ENCODE measurements at places on chromosomes 16 and 17.

- DNase-seq, result no peak
Measured at GRCh38 chr16:84950906-84951305, 60.4 kb downstream of the ZDHHC7 start.

- DNase-seq, result no peak
Measured at GRCh38 chr17:82092094-82092586, 5.9 kb downstream of the FASN start.

- DNase-seq, result no peak
Measured at GRCh38 chr16:14199624-14200023, 128.5 kb downstream of the MRTFB start.

DNA sequence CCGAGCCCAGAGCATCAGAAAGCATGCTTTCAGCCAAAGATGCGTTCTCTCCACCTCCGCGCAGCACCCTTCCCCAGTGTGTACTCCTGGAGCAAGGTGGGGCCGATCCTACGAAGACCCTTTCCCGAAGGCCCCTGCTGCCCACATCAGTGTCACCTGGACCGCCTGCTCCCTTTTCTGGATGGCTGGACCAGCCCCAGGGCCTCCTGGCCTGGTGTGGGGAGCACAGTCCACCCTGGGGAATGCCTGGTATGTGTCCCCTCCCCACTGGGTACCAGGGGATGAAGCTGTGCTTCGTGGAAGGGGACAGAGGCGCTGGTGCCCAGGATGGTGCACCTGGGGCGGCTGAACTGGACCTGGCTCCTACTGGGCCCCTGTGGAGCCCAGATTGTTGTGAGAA, 173.8 kb downstream of the SEC14L1 start:
- no peak for DNase-seq

GRCh38 chr17:73308017-73308823, 3.6 kb downstream of the CDC42EP4 start:
- DNase-seq, result no peak

GRCh38 chr17:1375615-1376014, 24.4 kb downstream of the YWHAE start:
- no peak for DNase-seq

GRCh38 chr17:70124723-70125122, 44.6 kb upstream of the KCNJ2 start:
- no peak for DNase-seq

GRCh38 chr17:83176623-83177583, 97.5 kb downstream of the METRNL start:
- no peak for DNase-seq

DNA sequence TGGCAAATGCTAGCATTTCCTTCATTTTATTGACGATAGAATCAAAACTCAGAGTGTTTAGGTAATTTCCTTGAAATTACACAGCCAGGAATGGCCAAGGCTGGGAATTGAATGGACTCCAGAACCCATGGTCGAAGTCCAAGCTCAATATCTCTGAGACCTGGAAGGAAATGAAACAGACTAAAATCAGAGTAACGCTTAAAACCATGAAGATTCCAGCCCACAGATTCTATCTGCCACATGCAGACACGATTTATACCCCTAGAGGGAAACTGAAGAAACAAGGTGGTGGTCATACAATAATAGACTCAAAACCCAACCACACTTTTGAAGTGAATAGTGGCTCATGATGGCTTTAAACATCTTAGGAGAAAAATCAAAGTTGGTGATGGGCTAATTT, 95.6 kb downstream of the PRKCA start:
- DNase-seq, result no peak

DNA sequence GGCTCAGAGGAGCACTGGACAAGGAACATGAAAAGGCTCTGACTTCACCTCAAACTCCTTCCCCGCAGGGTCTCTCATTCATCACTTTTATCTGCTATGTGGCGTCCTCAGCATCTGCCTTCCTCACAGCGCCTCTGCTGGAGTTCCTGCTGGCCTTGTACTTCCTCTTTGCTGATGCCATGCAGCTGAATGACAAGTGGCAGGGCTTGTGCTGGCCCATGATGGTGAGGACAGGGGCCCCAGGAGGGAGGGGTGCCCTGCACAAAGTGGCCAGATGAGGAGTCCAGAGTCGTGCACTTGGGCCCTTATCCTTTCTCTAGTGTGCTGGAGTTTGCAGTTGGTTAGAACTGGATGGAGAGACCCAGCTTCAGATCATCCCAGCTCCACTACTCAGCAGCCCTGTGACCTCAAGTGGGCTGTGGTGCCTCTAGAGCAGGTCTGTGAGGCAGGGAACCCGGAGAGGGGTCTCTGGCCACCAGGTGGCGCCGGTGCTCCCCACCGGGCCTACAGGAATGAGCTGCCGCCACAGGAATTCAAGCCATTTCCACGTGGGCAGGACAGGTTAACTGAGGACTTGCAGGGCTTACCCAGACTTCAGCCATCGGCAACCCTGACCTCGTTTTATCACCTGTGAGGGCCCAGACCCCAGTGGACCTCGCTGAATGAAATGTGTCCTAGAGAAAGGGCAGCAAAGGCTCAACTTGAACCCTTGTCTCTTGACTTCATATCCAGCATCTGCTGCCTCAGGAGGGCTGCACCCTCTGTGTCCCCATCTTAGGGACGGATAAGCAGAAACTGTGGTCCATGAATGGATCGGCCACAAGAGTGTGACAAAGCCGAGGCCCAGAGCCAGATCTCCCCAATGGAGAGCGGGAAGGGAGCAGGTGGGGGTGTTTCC, 4.0 kb downstream of the CMTM3 start:
- DNase-seq, result peak; percentile 70

DNA sequence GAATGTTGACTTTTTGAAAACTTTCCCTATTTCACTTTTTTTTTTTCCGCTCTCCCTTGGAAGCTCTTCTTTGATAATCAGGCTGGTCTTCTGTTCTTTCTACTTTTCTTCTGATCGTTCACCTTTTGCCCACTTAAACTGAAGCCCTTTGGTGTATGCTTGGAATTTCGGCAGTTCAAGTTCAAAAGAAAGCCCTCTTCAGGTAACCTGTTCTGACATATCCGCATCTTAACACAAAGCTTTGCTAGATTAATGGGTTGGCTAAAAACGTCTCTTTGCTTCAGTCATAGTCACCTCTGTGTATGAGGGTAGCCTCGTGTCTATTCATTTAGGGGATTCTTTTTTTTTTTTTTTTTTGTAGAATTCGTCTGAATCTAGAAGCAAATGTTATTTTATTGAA, 1115.8 kb upstream of the RBFOX1 start:
- no peak for DNase-seq

GRCh38 chr16:63695347-63695746, 1426.5 kb downstream of the CDH11 start:
- no peak for DNase-seq

GRCh38 chr16:87840271-87840978, 28.9 kb downstream of the SLC7A5 start:
- DNase-seq, result no peak

- no peak for DNase-seq
Measured at GRCh38 chr17:78723001-78723796, 58.9 kb downstream of the CYTH1 start.

- no peak for DNase-seq
Measured at GRCh38 chr17:13931800-13932460, 137.4 kb upstream of the COX10 start.

- no peak for DNase-seq
Measured at GRCh38 chr17:48528936-48529682, 1.7 kb downstream of the HOXB1 start.

- DNase-seq, result no peak
Measured at GRCh38 chr17:71793518-71793917, 327.3 kb upstream of the SOX9 start.

GRCh38 chr16:35749253-35750141, 2290.1 kb downstream of the TP53TG3F start:
- DNase-seq, result no peak

GRCh38 chr16:76777721-76778465, 413.1 kb upstream of the MON1B start:
- DNase-seq, result no peak

GRCh38 chr17:4898927-4899326, 409 bp upstream of the C17orf107 start:
- DNase-seq, result no peak

DNA sequence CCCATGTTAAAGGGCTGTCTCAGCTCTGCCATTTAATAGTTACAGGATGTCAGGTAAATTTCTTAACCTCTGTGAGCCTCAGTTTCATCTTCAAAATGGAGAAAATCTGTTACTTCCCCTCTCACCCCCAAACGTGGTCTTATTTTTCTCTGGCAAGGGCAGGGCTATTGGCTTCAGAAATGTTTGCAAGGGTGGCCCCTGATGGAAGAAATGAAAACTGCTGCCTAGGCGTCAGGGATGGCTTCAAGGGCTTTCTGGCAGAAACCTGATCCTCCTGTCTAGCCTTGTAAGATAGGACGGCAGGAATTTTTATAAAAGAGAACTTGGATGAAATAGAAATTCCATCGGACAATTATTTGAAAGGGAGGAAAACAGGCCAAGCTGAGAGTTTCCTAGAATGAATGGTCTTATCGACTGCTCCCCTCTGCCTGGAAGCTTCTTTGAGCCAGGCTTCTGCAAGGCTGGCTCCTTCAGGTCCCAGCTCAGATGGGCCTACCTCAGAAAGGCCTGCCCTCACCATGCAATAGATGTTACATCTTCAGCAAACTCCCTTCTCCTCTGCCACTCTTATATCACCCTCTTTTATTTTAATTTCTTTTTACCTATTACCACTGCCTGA, 43.0 kb upstream of the TANGO6 start:
- DNase-seq, result no peak

DNA sequence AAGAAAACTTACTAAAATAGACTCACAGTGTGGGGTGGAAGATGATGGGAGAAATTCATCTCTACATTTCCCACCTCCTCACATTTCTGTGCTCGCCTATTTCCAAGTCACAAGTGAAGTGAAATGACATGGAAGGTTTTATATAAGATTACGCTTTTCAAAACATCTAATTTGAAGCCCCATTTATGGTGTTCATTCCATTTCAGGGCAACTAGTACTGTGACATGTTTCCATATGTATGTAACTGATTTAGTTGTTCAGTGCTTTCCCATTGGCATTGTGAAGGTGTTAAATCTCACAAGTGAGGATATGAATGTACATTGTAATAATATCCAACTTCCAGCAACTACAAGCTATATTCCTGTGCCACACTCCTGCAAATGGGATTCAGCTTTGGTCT, 1174.8 kb downstream of the CDH11 start:
- no peak for DNase-seq

- no peak for DNase-seq
Measured at GRCh38 chr17:40356990-40357881, 7.3 kb downstream of the GJD3 start.

GRCh38 chr17:3503285-3503684, 27.5 kb downstream of the ASPA start:
- DNase-seq, result no peak

- no peak for DNase-seq
Measured at GRCh38 chr16:63856537-63856936, 1265.3 kb downstream of the CDH11 start.

DNA sequence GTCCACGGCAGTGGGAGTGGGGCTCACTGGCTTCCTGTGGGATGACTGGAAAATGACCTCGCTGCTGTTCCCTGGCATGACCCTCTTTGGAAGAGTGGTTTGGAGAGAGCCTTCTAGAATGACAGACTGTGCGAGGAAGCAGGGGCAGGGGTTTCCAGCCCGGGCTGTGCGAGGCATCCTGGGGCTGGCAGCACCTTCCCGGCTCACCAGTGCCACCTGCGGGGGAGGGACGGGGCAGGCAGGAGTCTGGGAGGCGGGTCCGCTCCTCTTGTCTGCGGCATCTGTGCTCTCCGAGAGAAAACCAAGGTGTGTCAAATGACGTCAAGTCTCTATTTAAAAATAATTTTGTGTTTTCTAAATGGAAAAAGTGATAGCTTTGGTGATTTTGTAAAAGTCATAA, 7.8 kb upstream of the RNF213 start:
- peak; percentile 65 for DNase-seq

GRCh38 chr17:43736389-43736788, 22.2 kb downstream of the SOST start:
- no peak for DNase-seq

GRCh38 chr16:64250866-64251265, 871.0 kb downstream of the CDH11 start:
- no peak for DNase-seq

DNA sequence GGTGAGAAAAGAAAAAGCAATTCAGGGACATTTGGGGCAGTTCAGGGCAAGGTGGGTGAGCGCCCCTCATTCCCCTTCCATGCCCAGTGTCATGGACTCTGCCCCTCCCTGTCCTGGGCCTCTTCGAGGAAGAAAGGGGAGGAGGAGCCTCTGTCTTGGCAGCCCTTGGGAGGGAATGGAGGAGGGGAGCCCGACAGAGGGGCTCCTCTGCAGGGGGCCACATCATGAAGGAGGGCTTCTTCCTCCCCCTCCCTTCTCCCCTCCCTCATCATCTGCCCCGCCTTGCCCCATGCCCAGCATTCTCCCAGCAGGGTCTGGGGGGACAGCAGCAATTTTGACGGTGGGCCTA, 33.2 kb upstream of the TAC4 start:
- DNase-seq, result no peak
